ENCODE measurements at places on chromosomes 2 and 18.

GRCh38 chr2:19796035-19796695 lies 105.6 kb downstream of the TTC32 start:
- no peak for DNase-seq

DNA sequence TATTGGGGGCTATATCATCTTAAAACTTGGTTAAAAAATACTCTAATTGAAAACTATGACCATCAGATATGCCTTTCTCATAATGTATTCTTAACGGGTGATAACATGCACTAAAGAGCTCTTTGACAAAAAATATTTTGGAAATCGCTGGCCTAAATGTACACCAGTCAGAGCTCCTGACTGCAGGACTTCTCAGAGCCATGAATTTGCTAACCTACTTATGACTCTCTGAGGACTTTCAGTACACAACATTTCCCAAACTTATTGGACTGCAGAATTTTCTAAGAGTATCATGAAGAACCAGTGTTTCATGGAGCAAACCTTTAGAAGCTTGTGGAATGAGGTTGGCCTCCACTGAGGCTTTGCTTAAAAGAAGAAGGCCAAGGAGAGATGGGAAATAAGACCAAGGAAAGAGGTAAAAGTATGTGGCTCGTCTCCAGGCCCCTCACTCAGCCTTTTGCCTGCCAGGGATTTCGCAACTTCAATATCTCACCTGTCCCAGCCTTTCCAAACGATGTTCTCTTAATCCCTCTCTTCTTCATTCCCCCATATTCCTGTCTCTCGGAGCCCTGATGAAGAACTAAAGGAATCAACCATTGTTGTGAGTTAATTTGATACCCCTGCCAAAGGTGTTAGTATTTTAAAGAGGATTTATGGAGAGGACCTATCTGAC lies 88.8 kb upstream of the EPC2 start:
- DNase-seq, result no peak

DNA sequence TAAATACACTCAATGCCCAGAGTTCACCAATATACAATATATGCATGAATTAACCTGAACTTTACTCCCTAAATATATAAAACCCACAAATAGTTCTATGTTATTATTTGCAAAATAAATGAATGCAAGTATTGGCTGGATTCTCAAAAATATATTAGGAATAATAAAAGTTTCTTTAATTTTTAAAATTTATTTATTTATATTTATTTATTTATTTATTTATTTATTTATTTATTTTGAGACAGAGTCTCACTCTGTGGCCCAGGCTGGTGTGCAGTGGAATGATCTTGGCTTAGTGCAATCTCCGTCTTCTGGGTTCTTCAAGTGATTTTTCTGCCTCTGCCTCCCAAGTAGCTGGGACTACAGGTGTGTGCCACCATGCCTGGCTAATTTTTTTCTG lies 88.7 kb upstream of the TMEFF2 start:
- no peak for DNase-seq

DNA sequence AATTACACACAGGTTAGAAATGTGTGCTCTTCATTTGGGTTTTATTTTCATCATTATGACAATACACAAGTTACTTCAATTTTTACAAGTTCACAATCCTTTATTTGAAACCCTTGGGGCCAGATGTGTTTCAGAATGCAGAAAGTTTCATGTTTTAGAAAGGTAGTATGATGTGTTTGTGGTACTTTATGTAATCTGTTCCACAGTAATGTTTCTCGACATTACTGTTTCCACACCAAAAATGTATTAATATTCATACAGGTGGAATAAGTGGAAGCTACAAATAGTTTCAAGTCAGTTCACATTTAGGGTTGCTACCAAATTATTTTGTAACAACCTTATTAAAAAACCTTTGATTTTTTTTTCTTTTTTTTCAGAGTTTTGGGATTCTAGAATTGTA lies 10.4 kb downstream of the UBE2E3 start:
- no peak for DNase-seq

DNA sequence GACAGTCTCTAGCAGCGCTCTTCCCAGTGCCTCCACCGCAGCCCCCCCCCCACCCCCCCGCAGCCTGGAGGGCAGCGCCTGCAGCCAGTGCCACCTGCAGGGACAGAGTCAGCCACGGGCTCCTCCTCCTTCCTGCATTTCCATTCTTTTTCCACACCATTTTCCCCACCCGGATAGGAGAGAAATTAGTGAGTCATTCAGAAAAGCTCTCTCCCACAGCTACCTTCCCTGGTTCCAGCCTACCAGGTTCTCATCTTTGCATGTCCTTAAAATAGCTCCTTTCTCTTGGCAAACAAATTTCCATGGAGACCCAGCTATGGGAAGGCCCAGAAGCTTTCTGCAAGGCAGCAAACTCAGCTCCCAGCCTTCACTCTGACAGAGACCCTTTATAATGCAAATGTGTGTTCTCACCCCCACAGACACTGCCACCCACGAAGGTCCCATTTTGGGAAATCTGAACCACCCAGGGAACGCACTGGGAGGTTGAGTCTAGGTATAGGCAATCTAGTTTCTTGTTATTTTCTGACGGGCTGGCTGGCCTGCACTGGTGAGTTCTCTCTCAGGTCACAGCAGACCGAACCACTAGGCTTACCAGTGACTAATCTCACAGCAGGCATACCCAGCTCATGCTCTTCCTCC lies 41.8 kb upstream of the ATG16L1 start:
- no peak for DNase-seq

DNA sequence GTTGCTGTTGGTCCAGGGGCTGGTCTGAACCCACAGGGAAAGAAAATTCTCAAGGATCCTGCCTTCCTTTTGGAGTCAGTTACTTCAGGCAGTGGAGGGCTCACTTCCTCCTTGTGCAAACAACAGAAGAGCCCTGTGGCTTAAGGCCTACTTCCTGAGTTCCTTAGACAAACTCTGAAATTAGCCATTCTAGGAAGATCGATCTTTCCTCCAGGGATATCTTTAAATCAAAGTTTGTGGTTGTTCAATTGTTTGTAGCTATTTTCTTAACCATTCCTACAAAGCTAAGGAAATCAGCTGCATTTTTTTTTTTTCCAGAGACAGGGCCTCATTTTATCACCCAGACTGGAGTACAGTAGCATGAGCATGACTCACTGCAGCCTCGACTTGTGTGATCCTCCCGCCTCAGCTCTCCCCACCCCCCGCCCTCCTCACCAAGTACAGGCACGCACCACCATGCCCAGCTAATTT lies 156.0 kb downstream of the TANC1 start:
- DNase-seq, result peak; percentile 69

GRCh38 chr18:70294471-70295191 lies 5.8 kb downstream of the SOCS6 start:
- DNase-seq, result no peak

DNA sequence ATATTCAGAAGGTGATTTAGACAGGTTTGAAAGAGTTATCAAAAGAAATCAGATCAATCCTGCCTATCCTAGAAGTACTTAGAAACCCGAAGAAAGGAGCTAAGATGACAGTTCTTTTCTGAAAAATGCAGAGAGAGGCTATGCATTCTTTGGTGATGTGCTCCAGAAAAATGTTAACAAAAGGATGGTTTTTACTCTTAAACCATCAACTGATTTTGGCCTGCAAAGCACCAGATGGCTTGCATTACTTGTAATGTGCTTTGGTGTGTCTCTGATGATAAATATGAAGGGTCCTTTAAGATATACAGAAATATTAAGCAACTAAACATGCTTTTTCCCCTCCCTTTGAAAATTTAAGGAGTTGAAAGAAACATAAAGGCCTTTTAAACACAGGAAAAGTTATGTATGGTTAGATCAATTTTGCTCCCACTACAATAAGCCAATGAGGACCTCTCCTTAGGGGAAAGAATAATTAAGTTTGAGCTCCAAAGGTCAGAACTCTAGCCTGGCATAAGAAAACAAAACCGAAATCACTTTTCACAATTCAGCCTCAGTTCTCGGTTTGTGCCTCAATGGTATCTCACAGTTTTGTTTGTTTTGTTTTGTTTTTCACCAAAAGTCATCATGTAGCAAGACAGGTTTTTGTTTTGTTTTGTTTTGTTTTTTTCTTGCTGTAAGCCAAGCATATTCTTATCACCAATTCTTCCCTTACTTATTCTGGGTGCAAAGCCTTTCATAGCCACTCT lies 302.4 kb upstream of the NT5C1B start:
- DNase-seq, result no peak

DNA sequence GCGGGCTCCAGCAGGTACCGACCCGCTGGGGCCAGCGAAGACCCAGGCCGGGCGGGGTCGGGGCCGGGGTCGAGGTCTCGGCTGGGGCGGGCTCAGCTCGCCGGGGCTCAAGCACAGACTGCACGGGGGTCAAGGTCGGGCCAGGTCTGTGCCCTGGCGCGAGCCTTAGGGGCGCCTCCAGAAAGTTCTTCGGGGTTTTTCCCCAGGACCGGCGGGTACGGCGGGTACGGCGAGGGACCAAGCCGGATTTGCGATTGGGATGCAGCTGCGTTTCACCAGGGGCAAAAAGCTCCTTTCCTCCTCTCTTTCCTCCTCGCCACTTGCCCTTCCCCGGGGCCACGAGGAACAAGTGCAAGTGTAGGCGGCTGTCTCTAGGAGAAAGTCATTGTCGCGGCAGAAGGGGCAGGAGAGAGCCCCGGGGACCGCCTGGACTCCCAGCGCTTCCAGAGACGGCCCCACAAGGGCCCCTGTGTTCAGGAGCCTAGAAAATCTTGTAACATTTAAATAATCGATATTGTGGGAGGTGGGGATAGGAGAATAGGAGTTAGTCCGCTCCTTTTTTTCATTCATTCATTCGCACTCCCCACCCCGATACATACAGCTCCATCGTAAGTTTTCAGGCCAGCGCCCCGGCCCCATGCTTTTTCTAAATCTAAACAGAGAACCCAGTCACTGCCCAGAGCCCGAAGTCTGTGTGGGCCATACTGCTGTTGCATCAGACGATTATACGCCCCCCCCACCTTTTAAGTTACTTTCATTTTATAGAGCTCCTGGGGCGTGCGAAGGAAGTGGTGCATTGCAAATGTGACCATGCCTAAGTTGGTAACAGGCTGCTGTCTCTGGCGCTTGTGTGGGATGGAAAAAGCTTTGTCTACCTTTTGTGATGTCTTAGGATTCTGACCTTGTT lies 679 bp downstream of the PMAIP1 start:
- DNase-seq, result peak; percentile 75

DNA sequence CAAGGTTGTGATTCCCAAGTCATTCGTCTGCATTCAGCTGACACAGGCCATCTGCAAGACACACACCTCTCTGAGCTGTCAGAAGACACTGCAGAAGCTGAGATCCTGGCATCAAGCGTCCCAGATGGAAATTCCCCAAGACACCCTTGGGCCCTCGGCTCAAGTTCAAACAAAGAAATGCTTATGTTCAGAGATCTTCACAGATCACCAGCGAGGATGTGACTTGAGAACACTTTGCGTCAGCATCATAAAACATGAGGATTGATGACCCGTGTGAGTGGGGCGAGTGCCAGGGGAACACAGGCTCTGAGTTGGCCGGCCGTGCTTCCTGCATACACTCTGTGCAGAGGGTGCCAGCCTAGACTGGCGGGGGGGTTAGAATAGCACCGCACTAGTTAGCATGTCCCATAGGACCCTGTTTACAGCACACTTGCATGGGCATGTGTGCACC lies 36.8 kb downstream of the KCNIP3 start:
- DNase-seq, result no peak

DNA sequence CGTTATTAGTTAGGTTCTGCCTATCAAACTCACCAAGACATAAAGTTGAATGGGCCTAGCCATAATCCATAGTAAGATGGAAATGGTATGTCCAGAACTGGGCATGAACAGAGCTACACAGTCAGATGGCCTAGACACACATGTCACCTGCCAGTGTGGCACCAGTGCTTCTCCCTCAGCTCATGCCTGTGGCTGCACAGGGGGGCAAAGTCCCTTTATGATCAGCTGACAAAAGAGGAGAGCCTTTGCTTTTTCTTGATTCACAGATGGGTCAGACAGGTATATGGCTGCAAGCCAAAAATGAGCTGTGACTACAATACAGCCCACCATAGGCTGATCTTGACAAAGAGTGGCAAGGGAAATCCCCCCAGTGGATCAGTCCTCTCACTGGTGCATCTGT lies 28.3 kb upstream of the STARD7 start:
- no peak for DNase-seq

- DNase-seq, result peak; percentile 25
Observed at GRCh38 chr2:218722876-218723785, 12.5 kb downstream of the TTLL4 start.
